CD4-positive, alpha-beta T cell treated with Interleukin-21 for 1 hour (primary cell): ENCODE measurements at places on chromosomes 16 and 17.
A peak's percentile ranks its signal among the peaks of the same experiment; 100 is the strongest.

GRCh38 chr17:8823279-8823678 lies 24.1 kb upstream of the MFSD6L start:
- no peak for DNase-seq

DNA sequence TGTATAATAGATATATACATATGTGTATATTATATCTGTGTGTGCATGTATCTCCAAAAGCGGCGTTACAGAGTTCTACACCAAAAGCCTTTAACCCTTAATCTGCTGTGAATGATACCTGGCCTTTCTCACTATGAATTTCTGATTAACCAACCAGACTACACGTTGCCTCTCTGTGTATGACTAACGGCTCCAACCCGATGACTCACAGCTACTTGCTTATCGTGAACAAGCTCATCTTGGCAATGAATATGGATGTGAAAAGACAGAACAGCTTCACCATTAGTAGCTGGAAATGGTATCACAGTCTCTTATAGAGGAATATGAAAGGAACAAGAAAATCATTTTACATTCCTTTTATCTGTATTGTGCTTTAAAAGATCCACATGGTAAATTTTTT lies 23.8 kb upstream of the ARHGAP44 start:
- DNase-seq, result no peak

DNA sequence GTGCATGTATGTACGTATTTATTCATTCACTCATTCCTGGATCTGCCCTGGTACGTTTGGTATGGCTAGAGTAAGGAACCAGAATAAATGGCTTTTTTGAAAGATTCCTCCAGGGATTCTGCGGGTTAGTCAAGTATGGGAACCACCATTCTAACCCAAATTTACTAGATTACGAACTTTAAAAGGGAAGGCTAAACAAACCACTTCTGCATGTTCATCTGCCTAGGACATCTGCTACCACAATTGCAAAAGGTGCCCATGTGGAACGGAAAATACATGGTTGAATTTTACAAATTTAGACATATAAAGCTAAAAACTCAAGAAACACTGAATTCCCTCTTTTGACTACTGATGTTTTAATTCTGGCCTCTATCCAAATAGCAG lies 22.1 kb downstream of the CYTH1 start:
- DNase-seq, result no peak

DNA sequence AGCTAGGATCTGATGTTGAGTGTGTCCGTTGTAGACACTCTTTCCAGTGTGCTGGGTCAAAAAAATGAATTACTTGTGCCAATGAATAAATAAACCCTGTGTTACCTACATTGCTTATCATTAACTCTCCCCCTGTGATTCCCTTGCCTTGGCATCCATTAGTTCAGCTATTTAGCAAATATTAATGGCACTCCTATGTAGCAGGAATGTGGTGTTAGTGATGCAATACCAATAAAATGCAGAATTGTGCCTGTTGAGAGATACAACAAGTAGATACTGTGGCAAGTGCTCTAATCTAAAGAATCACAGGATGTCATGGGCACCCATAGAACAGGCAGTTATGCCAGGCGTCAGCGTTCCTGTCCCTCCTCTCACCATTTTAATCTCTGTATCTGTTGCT lies 343.2 kb downstream of the PMP22 start:
- no peak for DNase-seq

DNA sequence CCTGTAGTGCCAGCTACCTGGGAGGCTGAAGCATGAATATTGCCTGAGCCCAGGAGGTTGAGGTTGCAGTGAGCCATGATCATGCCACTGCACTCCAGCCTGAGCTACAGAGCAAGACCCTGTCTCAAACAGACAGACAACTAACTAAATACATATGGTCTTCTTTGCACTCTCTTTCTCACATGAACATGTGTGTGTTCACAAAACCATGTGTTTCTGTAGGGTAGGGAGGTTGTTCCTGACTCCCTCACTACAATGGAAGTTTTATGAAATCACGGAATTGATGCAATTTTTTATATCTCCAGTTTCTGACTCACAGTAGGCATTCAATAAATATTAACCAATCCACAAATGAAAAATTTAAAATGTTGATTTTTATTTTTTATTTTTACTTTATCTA lies 48.5 kb downstream of the ABHD15 start:
- no peak for DNase-seq

GRCh38 chr16:10989559-10989958 lies 45.2 kb downstream of the CLEC16A start:
- DNase-seq, result no peak

DNA sequence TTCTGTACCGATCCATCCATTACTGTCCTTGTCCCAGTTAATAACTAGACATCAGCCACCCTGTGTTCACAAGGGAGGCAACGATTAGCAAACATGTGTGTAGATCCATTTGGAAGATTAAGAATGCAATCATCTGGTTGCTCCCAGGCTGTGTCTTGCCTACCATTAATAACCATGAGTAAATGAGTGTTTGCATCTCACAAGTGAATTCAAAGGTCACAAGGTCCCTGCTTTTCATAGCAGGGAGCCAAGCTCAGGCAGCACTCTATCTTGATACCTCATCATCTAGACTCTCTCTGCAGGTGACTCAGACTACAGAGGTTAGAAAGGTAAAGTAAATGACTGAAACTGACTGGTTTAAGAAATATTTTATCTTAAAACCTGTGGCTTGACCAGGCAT lies 25.3 kb downstream of the VWA3A start:
- no peak for DNase-seq

GRCh38 chr17:79372470-79373238 lies 238.2 kb downstream of the RBFOX3 start:
- DNase-seq, result no peak

- no peak for DNase-seq
Measured at GRCh38 chr16:22926105-22926751, 112.3 kb downstream of the HS3ST2 start.

DNA sequence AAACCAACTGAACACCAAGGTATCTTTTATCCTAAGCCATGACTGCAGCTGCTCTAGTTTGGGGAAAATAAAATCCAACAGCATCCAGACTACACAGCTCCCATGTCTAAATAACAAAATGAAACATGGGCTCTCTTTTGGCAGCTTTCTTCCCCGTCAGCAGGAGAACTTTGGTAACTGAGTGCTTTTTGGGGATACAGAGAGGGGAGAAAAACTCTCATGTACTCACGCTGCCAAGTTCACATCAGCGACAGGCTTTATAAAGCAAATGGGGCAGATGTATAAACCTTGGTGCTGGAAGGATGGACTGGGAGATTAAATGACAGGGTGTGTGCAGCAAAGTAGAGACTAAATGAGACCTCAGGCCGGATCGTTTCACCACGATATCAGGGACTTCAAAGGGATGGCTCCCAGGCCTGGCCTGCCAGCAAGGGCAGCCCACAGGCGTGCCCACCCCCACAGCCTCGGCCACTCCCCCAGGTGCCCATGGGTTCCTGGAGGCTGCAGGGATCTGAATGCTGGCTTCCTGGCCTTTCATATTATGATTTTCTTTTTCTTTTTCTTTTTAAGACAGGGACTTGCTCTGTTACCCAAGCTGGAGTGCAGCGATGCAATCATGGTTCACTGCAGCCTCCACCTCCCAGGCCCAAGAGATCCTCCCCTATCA lies 174.6 kb downstream of the ZNF423 start:
- no peak for DNase-seq

- DNase-seq, result no peak
Measured at GRCh38 chr16:89113152-89113547, 19.5 kb downstream of the ACSF3 start.

- no peak for DNase-seq
Measured at GRCh38 chr16:86508028-86508946, 2.0 kb upstream of the FOXF1 start.

DNA sequence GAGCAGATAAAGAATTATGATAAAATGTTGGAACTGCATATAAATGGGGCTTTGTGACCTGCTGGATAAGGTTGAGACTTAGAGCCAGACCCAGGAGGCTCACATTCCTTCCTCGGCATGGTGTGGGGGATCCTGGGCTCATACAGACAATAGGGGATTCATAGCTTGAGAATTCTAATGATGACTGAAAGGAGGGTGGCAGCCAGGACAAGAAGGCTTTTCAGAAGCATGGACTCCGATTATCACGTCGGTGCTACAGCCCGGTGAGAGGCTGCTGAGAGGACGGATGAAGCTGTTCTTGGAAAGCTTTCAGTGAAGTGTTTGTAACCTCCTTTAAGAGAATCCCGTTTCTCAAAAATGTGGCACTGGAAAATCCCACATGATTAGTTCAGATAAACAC lies 167.2 kb downstream of the ANKFN1 start:
- no peak for DNase-seq

- DNase-seq, result peak; percentile 81
Measured at GRCh38 chr17:78176548-78177025, 8.2 kb downstream of the SYNGR2 start.

GRCh38 chr16:74117798-74118197 lies 178.8 kb upstream of the PSMD7 start:
- DNase-seq, result no peak

DNA sequence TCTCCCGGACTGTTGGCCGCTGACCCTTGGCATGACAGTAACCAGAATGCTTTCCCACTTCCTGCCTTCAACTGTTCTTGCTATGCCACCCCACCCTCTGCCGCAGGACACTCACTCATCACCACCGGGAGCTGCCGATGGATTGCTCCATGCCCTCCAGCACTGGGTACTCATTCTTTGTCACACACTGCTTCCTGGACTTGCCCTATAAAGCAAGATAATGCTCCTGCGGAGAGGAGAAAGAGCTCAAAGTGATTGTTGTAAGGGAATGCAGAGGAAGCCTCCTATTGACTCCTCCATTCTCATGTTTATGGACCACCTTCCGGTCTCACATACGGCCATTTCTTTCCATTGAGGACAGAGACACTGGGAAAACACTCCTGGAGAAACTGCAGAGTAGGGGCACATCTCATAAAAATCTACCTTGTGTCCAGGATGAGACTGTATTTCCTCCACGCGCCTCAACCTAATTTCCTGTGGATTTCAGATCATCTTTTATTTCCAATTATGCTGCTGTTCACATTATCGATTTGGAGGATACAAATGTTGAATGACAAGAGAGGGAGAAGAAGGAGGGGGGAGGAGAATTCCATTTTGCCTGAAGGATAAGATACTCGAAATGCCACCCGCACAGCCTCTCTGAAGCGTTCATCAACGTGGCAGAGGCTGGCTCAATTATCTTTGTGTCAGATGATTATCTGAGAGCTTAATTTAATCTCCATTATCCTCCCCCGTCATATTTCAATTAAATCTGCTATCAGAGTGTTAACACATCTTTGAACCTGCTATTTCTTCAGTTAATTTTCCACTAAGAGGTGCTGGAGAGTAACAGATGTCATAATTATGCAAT lies 486.1 kb upstream of the SALL1 start:
- no peak for DNase-seq

DNA sequence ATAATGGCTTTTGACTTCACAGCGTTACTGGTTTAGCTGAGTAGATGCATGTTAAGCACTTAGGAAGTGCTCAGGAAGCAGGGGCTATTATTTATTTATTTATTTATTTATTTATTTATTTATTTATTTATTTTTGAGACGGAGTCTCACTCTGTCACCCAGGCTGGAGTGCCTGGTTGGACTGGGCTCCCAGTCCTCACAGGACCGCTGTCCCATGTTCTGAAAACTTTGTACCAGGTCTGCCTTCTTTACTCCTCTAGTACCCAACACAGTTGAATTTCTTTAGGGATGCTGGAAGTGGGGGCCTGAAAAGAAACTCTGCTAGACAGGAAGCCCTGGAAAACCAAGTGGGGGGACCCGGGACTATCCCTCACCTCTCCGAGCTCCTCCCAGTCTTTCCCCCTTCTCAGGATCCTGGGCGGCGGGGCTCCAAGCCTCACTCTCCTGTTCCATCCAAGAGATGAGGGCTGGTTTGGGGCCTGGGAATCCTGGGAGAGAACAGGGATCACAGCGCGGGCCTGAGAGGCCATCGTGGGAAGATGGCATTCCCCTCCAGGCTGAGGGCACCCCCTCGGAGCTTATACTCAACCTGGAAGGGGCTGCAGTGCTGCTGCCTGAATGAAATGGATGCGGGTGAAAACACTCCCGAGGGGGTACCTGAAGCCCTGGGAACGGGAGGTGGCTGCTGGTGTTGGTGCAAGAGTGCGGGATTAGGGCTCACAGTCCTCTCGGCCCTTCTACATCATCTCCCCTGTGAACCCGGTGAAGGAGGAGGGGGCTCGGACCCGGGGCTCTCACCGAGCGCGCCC lies 674 bp downstream of the ZNF688 start:
- no peak for DNase-seq

DNA sequence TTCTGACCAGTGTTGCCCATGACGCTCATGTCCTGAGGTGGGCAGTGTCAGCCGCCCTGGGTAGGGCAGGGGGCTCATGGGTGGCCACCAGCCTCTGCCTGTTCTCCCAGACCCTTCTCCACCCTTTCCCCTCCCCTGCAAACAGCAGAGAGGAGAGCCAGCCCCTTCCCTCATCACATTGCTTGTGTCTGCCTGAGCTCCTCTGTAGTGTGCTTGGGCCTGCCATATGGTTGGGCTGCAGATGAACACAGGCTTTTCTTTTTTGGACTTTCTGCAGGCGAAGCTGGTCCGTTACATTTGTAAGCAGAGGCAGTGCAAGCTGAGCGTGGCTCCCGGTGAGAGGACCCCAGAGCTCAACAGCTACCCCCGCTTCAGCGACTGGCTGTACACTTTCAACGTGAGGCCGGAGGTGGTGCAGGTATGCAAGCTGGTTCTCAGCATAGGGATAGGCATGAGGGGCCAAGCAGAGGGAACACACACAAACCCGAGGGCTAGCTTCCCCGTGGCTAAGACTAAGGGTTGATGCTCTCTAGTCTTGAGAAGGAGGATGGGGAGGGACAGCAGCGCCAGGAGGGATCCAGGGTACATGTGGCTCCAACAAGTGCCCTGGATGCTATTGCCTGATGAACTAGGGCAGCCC lies 80.6 kb upstream of the LGALS9 start:
- DNase-seq, result no peak

DNA sequence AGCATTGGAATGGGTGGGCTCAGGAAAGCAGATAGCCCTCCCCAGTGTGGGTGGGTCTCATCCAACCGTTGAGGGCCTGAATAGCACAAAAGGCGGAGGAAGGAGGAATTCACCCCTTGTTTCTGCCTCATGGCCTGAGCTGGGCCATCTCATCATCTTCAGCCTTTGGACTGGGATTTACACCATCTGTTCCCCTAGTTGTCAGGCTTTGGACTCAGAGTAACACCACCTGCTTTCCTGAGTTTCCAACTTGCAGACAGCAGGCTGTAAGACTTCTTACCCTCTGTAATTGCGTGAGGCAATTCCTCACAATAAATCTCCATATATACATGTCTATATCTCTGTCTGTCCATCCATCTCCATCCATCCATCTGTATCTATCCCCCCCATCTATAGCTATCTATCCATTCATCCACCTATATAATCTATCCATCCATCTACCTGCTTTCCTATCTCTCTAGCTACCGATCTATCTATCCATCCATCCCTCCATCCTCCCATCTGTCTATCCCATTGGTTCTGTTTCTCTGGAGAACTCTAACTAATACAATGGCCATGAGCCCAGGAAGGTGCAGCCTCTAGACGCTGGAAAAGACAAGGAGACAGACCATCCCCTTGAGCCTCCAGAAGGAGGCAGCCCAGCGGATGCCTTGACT lies 21.3 kb downstream of the DNAH17 start:
- no peak for DNase-seq
